Fibroblast of mammary gland (primary cell): ENCODE measurements at places on chromosomes 1 and 21.

DNA sequence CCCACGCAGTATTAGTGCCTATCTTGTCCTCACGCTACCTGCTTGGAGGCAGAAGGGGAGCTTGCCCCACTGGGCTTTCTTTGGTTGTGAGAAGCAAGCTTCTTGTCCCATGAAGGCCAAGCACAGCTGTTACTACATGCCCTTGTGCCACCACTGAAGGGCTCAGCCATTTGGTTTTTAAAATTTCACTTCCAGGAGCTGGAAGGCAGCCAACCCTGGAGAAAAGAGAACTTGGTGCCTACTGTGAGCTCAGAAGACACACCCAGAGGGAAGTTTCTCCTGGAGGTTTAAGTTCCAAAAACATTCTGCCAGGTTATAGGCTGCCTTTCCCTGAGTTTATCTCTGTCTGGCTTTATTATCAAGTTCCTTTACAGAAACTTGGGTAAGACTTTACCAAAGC lies 187.4 kb downstream of the SLC35F3 start:
- DNase-seq = no peak

DNA sequence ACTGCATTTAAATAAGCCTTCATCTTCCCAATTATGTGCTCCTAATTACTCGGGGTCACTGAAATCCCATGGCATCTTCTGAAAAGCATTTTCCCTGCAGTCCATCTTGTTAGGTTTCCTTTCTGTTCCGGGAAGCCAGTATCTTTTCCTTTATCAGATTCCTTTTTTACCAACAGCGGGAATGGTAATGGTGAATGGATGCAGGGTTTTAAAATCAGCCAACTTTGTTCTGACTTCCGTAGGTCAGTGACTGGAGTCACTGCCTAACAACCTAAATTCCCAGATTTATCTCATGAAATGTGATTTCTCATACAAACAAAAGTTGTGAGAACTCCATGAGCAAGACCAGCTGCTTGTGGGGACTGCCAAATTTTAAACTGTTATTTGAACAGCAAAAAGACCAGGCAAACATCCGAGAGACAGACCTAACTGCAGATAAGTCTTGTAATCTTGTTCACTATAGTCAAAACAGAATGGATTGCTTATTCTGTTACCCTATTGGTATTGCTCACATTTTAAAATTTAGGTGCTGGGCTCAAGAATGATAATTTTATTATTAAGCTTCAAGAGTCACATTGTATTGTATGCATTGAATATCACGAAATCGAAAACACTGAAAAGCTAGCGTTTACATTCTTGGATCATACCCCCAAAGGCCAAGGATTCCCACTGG lies 1.2 kb upstream of the RWDD3 start:
- DNase-seq = peak; percentile 37

- DNase-seq = no peak
These were observed 1.6 kb downstream of the CA14 start for GRCh38 chr1:150259217-150259616.

DNA sequence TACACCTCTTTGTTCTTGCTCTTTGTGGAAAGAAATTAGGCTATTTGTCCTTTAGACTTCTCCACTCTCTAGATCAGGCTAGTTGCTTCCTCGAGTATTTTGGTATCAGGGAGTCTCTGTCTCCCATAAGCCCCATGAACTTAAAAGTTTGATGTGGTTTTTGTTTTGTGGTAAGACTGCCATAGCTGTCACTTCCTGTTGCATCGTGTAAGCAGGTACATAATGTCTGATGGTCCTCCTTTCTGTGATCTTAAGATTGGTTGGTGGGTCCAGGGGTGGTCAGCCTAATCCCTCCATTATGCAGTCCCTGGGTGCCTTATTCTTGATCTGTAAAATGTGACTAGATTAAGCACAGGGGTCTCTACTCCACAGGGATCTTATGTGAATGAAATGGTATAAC lies 23.1 kb downstream of the CD53 start:
- no peak for DNase-seq

- DNase-seq = peak; percentile 63
These were observed 5.2 kb upstream of the FOXD3 start for GRCh38 chr1:63316984-63317816.

- DNase-seq = peak; percentile 69
These were observed 81.0 kb downstream of the DIRAS3 start for GRCh38 chr1:67969446-67969845.

- peak; percentile 31 for DNase-seq
These were observed 128.0 kb downstream of the ADAMTS1 start for GRCh38 chr21:26717146-26717739.

- DNase-seq = no peak
These were observed 2.3 kb downstream of the BRWD1 start for GRCh38 chr21:39311164-39311563.

DNA sequence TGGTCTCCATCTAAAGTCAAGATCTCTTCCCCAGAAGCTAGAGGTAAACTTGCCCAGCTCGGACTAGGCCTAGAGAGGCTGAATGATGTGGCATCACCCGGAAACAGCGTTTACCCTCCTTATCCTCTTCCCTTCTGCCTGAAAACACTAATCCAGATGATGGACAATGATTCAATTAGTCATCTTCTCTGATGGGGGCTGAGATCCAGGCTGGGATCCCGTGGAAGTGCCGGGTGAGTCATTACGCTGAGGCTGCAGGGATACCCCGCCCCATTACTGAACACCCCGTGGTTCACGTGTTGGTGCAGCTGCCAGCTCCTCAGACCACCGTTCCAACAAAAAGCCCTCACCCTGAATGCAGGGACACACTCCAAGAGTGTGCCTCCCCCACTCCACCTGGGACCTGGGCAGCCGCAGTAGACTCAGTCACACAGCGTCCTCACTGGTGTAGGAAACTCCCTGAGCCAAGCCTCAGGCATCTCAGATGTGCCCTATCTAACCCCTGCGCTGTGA lies 2.0 kb downstream of the S100A6 start:
- peak; percentile 96 for DNase-seq

GRCh38 chr1:171180670-171181069 lies 4.4 kb upstream of the FMO2 start:
- DNase-seq = no peak

- DNase-seq = no peak
These were observed 359.1 kb downstream of the BARHL2 start for GRCh38 chr1:90357995-90358394.

DNA sequence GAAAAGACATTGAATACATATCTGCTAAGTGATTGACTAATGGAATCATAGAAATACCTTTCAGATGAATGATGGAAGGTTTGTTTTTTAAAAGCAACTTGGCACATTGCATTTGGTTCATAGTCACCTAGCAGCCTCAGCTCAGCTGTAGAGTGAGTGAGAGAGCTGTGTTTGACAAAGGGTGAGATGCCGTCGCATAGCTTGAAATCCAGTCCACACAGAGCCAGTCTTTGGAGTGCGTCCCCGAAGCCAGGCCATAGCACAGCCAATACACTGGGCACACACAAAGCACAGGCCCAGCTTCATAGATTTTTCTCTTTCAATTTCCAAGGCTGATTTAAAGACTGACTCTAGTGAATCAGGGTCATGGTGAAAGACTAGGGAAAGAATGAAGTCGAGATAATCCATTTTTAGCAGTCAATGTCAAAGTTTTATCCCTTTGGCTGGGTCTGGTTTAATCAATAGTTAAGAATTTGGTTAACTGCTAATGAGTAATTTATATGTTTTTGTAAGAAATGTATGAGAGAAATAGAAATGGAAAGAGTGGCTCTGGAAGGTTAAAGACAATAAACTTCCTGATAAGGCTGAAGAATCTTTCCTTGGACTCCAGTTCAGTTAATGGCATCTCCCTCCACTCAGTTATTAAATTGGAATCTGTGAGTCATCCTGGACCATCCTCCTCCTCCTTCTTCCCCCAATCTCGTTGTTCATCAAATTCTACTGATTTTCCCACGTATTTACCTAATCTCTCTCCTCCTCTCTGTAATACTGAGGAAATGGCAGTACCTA lies 101.2 kb upstream of the IRF2BP2 start:
- DNase-seq = no peak

DNA sequence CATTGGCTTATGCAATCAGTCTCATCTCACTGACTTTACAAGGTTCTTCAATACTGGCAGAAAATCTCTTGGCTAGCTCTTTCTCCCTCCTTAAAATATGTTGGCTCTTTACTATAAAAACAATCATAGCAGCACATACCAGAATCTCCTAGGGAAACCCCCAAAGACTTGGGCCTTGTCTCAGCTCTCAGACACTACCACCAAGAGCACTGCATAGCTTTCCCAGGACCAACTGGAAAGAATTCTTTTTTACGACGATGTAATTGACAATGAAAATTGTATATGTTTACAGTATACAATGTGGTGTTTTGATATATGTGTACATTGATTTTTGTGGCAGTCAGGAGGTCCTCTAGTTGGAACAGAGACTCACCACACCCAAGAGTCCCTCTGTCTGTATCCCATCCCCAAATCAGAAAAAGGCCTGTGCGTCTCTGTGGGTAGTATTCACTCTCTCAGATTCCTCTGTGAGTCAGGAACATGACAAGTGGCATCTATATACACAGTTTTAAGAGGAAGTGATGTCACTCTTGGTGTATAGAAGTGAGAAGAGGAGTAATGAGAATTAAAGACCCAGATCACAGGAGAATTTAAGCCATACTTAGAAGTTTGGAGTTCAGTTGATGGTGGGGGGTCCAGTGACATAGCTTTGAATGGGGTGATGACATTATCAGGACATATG lies 21.1 kb downstream of the SMAP2 start:
- DNase-seq = no peak

- no peak for DNase-seq
These were observed 36.6 kb downstream of the UBE2T start for GRCh38 chr1:202305168-202305567.

- DNase-seq = peak; percentile 9
These were observed 11.6 kb upstream of the S100A7A start for GRCh38 chr1:153404768-153405167.

DNA sequence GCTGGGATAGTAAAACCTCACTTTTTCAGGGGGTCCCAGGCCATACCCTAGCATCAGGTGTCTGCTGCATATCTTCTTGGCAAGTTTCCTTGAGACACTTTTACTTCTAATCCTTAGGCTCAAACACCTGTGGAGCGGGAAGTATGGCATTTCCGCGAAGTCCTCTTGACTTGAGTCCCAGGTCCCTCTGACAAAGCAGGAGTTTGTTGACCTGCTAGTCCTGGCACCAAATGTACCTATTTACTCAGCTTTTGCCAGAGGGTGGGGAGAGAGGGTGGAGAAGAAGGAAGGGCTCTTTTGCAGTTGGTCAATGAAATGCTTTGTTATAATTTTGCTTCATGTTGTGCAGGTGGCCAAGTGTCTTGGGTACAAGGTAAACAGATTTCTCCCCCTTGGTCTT lies 59.7 kb downstream of the CLIC6 start:
- DNase-seq = no peak

GRCh38 chr1:243559575-243560162 lies 290.4 kb downstream of the AKT3 start:
- DNase-seq = peak; percentile 41

GRCh38 chr1:155833665-155834295 lies 23.2 kb downstream of the GON4L start:
- no peak for DNase-seq

DNA sequence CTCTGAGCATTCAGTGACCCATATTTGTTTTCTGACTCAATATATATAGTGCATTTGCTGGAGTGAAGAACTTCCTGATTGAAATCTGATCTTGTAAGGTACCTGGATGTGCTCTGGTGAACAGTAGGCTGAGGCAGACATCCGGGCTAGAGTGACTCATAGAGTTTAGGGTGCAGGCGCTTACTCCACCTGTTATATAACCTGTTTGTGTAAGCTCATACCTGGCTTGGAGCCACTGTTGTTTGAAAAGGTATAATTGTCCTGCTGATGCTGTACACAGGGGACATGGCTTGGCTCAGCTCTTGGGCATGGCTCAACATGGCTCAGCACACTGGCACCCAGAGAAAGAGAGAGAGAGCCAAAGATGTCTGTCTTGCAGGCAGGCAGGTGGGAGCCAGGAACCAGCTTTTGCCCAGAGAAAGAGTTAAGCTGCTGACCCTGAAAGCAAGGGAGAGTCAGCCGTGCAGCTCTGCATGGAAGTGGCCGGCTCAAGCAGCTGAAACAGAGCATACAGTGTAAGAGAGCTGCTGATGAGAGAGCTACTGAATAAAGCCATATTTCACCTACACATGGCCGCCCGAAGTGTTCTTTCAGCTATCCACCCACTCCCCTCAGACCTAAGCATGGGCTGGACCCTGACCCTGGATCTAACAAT lies 43.2 kb downstream of the GJA5 start:
- DNase-seq = no peak

DNA sequence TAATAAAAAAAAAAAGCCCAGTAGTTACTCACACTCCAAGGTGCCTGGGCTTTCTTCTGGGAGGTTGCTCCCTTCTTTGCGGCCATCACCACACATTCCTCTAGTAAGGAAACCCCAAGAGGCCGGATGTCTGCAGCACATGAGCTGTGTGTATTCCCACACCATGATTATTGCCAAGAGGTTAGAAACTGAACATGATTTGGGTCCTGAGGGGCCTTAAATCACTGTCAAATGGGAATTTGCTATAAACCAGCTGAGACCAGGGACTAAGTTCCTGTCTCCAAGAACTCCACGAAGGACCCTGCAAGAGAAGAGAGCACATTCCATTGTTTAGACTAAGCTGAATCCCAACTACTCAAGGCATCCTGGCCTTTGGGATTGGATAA lies 85.3 kb upstream of the SSX2IP start:
- no peak for DNase-seq

DNA sequence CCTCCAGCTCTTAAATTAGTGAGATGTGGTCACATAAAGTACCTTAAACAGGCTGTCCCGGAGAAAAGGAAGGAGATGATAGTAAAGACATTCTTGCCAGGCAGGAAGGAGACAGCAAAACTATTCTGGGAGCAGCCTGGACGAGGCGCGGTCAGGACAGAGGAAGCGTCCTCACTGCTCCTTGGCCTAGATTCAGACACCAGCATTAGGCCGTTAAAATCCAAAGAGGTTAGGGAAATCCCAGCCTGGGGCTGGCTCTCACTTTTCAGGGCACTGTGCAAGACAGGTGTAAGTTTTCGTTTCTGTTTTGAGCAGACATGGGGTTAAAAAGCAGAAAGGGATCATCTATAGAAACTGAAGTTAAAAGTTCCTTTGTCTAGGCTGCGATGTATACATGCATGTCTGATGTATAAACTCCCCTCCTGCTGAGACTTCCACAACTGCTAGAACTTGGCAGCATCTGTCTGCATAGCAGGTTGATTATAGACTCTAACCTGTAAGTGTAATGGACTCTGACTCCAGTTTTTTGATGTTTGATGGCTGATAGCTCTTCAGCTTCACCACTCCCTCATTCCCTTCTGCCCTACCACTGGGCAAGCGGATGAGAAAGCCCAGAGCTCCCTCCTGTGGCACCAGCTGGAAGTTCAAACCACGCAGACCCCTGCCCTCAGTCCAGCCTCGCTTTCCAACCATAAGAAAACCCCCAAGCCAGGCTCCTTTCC lies 21.5 kb downstream of the STPG1 start:
- DNase-seq = peak; percentile 55
